Activated naive CD8-positive, alpha-beta T cell treated with anti-CD3 and anti-CD28 coated beads for 36 hours (primary cell): ENCODE measurements at places on chromosomes 4 and X.
A peak's percentile ranks its signal among the peaks of the same experiment; 100 is the strongest.

- no peaks in the 10 kb centered on the region for H3K4me1 ChIP-seq
- no peak overlapping the region for H3K4me3 ChIP-seq
- no peaks in the 10 kb centered on the region for H3K36me3 ChIP-seq
Observed at GRCh38 chrX:96436105-96436504, 248.5 kb upstream of the DIAPH2 start.

- H3K36me3 ChIP-seq = no peaks in the 10 kb centered on the region
- H3K27ac ChIP-seq = no peak overlapping the region
- DNase-seq = no peak
- H3K27me3 ChIP-seq = peaks cover 18% of the 10 kb centered on the region
- H3K4me3 ChIP-seq = no peak overlapping the region
Observed at GRCh38 chrX:12770440-12770839, 20.8 kb upstream of the PRPS2 start.

DNA sequence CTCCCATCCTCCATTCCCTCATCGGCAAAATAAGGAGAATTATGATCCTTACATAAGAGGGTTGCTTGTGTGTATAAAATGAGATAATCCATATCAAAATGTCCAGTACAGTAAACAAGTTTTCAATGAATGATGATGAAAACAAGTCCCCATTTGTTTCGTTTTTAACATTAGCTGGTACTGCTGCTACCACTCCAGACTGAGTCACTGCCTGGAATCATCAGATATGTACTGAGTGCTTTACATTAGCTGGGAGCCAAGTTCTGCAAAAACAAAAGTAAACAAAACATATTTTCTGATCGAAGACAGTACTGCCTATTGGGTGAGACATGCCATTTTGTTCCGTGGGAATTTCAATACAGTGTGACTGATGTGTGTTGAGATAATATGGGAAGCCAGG is 123.2 kb upstream of the IGFBP7 start:
- H3K27me3 ChIP-seq = peaks cover 3% of the 10 kb centered on the region
- H3K4me3 ChIP-seq = no peak overlapping the region
- no peaks in the 10 kb centered on the region for H3K36me3 ChIP-seq
- DNase-seq = no peak
- no peak overlapping the region for H3K27ac ChIP-seq

DNA sequence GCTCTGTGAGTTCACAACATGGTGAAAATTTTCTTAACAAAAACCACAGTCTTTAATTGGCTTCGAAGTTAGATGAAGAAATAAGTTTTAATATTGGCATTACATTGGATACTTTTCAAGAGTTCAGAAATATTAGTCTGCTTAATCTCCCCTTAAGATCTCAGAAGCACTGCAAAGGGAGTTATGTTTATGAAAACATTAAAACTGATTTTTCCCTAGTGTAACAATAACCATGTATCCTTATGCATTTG is 1.5 kb downstream of the SETD7 start:
- H3K27me3 ChIP-seq = peaks cover 15% of the 10 kb centered on the region
- H3K4me3 ChIP-seq = peak overlapping the region; percentile 93
- H3K4me1 ChIP-seq = peaks cover 42% of the 10 kb centered on the region
- H3K36me3 ChIP-seq = peaks cover 7% of the 10 kb centered on the region

DNA sequence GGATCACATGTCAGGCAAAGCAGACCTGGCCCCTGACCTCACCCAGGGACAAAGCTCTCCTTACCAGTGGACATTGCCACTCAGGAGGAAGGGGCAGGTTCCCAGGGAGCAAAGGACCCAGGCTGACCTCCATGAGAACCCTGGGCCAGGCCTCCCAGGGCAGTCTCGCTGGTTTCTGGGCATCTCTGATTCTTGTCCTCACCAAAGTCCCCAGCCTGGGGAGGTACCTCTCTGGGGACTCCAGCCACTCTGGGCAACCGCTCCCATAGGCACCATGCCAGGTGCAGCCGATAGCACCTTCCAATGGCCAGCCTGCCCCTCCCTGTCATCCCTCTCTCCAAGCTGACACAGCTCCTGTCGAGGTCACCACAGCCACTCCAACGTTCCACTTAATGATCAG is 7.9 kb downstream of the EVC2 start:
- no peaks in the 10 kb centered on the region for H3K36me3 ChIP-seq
- no peaks in the 10 kb centered on the region for H3K4me1 ChIP-seq
- no peak for DNase-seq

DNA sequence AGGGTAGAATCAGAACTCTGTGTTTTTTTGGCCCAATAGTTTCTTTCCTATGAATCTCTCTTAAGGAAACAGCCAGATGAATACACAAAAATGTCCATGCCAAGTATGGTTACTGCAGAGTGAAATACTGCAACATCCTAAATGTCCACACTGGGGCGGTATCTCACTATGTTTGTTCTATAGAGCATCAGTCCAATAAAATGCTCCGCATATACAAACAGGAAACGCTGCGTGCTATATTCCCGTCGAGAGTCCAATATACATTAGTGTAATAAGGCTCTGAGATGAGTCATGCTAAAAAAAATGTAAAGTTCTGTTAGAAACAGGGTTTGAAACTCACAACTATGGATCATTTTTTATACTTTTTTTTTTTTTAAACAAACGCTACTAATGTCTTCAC is 72.9 kb upstream of the ENOX2 start:
- H3K36me3 ChIP-seq = no peaks in the 10 kb centered on the region
- H3K4me1 ChIP-seq = no peaks in the 10 kb centered on the region
- H3K27me3 ChIP-seq = no peaks in the 10 kb centered on the region
- H3K27ac ChIP-seq = no peak overlapping the region
- peak; percentile 3 for DNase-seq

- H3K4me3 ChIP-seq = no peak overlapping the region
- DNase-seq = no peak
- H3K27me3 ChIP-seq = no peaks in the 10 kb centered on the region
Observed at GRCh38 chrX:133346026-133346425, 69.3 kb downstream of the GPC4 start.
